ENCODE measurements at places on chromosomes 12 and 14.
A peak's percentile ranks its signal among the peaks of the same experiment; 100 is the strongest.

DNA sequence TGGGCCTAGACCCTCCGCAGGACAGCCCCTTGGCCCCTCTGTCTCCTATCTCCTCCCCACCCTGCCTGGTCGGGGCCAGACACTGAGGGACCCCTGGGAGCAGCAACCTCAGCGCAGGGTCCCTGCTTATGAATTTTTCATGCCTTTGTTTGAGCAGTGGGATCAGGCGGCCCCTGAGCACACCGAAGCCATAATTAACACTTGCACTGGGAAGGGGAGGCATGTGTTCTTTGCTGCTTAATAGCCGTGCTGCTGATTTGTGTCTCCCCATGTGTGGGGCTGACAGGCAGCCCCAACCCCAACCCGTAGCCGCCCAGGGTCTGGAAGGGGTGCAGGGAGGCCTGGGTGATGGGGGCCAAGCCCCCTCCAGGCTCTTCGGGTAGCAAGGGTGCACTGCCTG, 52.7 kb downstream of the FBRSL1 start:
- no peak for DNase-seq

DNA sequence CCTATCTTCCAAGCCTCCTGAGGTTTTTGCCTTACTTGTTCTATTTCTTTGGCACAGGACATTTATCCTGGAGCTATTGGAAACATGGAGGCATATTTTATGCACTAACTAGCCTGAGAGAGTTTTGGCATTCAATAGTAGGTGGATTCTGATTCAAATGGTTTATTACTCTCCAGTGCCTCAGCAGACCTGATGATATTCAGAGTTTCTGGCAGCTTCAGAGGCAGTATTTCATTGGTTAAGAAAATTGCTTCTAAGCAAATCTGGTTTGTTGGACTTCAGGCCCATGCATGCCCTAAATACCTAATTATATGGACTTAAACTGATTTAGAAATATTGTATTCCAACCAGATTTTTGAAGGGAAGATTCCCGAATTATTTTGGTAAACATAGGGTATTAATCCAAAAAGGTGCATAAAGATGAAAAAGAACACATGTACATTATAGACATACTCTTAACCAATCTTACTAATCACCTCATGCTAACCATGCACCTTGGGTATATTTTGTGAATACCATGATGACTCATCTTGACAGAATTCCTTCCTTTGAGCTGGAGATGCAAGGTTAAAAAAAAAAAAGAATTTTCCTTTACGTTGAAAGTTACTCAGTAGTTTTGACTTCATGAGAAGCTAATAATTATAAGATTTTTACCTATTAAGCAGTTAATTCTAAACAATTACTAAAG, 44.3 kb upstream of the KTN1 start:
- no peak for DNase-seq

DNA sequence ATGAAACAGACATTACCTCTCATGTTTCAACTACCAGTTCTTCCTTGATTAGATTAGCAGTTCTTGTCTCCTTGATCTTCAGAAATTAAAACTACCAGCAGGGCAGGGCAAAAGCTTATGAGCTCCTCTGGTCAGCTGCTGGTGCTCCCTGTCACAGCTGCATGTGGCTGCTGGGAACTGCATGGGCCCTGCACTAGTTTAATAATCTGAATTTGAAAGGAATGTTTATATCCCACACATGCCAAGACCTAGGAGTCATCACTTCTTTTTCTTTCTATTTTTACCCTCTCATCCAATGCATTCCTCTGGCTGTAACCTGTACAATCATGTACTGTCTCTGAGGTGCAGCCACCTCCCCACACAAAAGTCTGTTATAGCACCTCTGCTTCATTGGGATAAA, 73.9 kb downstream of the ARMH4 start:
- DNase-seq = no peak

DNA sequence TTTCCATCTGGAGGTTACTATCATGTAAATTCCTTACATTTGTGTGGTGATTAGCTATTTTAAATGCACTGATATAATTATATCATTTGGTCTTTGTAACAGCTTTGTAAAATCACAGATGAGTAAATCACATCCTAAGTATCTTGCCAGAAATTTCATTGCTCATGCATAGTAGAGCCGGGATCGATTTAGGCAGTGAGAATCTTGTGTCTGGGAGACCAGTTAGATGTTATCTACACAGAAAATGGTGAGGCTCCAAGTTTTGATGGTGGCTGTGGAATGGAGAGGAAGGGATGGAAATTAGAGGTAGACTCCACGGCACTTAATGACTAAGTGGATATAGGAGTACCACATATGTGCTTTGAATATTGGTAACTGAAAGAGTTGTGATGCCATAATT, 156.3 kb downstream of the MSRB3 start:
- no peak for DNase-seq

DNA sequence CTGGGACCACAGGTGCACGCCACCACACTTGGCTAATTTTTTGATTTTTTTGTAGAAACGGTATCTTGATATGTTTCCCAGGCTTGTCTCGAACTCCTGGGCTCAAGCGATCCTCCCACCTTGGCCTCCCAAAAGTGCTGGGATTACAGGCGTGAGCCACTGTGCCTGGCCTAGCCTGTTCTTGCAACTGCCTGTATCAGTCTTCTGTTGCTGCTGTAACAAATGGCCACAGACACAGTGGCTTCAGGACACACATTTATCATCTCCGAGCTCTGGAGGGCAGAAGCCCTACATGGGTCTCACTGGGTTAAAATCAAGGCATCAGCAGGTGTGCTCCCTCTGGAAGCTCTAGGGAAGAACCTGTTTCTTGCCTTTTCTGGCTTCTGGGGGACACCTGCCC, 79.9 kb upstream of the NCOR2 start:
- DNase-seq = no peak

- DNase-seq = no peak
These were observed 24.4 kb upstream of the DHRS4 start for GRCh38 chr14:23929136-23929535.

DNA sequence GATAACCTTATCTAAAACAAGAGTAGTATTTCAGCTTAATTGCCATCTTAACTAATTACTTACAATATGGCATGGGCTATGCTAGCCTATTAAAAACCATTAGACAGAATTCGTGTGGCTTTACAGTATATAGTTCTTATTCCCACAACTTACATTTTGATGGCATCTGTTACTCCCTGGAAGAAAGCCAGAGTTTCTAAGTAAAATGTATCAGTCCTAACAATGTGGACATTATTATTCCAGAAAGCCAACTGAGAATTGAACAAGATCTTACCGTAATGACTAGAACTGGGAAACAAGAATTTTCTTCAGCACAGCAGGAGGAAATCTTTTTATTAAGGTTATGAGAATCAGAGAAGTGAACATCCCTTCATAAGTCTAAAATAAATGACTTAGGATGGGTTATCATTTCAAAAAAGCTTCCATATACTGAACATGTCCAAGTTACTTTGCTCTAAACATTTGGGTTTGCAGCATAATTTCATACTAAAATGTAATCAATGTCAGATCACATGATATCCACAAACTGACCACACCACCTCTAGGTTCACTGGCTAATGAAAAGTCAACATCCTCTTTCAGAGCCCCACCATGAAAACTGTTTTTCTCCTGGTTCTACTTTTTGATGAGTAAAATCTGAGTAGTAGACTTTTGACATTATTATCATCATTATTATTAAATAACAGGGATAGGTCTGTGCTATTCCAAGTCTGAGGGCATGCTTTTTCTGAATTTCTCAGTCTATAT, 179.7 kb downstream of the SSPN start:
- no peak for DNase-seq

- DNase-seq = no peak
These were observed 92.4 kb downstream of the TPH2 start for GRCh38 chr12:72031066-72031465.

- no peak for DNase-seq
These were observed 12.7 kb downstream of the PROX2 start for GRCh38 chr14:74863274-74863673.

DNA sequence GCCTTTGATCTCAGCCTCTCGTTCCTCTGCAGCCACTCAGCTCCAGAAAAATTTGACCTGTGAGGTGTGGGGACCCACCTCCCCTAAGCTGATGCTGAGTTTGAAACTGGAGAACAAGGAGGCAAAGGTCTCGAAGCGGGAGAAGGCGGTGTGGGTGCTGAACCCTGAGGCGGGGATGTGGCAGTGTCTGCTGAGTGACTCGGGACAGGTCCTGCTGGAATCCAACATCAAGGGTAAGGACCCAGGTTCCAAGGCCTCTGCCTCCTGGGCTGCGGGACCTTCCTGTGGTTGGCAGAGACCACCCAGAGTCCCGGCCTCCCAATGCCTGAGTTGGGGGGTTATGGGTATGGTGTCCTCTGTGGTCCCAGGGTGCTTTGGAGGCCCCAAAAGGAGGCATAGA, 4.5 kb upstream of the GPR162 start:
- DNase-seq = no peak

- no peak for DNase-seq
These were observed 9.3 kb upstream of the RXYLT1 start for GRCh38 chr12:63770375-63770774.

- DNase-seq = no peak
These were observed 157.0 kb upstream of the LMNTD1 start for GRCh38 chr12:25710128-25710527.

DNA sequence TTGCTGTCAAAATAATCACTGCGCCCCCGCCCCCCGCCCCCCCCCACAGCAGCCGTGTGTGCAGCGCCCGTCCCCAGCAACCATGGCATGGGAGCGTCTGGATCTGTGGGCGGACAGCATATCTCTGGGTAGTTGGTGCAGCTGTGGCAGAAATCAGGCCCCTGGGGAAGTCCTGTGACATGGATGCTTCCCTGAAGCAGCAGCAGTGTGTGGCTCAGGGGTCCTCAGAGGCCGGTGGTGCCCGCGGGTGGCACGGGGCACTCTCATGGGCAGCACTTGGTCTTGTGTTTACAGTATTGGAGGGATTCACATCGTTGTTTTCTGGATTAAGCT, 19.2 kb downstream of the XRCC3 start:
- no peak for DNase-seq

DNA sequence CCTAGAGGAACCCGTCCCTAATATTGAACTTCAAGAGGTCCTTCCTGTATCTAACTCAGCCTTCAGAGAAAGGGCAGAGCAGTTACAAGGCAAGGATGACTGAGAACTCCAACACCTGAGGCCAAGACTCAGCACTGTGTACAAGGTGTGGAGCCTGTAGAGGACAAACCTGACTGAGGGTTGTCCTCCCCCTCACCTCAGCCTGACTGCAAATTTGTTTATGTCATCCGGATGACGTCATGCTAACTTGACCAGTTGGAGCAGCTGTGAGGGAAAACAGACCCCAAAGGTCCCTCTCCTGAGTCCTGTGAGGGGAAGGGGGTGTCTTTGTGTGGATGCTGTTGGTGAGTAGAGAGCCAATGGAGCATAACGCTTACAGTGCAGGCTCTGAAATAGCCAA, 4.3 kb downstream of the CRACR2A start:
- no peak for DNase-seq

DNA sequence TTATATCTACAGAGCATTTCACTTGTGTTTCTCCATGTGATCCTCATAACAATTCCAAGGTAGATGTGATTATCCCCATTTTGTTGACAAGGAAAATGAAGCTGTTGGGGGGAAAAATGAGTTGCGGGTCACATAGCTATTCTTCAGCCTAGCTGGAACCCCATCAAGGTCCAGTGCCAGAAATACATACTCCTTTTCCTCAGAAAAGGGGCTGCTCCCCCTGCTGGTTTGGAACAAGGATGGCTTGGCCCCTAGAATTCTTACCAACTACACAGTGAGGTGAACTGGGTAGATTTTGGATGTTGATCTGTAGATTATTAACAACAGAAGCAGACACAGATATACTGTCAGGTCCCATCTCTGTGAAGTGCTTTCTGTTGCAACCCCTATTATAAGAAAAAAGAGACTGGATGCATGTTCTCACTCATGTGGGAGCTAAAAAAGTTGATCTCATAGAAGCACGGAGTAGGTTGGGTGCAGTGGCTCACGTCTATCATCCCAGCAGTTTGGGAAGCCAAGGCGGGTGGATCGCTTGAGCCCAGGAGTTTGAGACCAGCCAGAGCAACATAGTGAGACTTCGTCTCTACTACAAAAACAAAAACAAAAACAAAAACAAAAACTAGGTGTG, 8.9 kb downstream of the IKZF4 start:
- peak; percentile 53 for DNase-seq

DNA sequence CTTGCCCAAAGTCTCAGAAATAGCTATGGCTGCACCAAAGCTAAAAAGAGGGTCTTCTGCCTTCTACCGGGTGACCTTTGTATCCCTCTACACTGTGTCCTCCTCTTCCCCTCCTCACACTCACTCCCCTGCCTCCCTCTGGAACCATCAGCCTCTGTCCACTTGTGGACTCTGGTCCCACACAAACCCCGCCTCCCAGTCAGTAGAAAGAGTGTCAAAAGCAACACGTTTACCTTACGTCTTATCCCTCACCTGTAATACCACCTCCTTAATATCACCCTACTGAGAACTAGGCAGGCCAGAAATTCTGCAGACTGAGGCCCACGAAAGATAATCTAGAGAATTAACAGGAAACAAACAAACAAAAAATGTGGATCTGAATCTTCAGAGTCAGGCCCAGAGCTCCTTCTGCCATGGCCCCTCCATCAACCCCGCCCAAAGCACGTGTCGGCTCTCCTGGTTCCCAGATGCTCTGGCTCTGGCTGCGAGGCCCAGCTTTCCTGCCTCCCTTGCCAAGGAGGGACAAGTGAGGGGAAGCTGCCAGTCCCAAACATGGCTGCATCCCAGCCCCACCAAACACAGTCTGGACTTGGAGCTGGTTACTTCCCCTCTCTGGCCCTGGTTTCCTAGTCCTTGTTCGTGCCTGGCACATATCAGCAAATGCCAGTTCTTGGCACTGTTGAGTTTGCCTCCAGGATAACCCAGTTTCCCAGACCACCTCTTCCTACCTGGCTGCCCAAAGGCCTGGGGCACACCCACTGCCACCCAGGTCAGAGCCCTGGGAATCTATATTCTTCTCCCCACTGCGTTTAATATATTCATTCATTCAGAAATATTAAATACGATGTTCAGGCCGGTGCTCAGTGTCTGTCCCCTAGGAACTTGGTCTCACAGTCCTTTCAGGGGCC, 2.7 kb downstream of the ACTN1 start:
- DNase-seq = no peak

GRCh38 chr12:41956353-41956752, 188.3 kb downstream of the GXYLT1 start:
- DNase-seq = no peak

DNA sequence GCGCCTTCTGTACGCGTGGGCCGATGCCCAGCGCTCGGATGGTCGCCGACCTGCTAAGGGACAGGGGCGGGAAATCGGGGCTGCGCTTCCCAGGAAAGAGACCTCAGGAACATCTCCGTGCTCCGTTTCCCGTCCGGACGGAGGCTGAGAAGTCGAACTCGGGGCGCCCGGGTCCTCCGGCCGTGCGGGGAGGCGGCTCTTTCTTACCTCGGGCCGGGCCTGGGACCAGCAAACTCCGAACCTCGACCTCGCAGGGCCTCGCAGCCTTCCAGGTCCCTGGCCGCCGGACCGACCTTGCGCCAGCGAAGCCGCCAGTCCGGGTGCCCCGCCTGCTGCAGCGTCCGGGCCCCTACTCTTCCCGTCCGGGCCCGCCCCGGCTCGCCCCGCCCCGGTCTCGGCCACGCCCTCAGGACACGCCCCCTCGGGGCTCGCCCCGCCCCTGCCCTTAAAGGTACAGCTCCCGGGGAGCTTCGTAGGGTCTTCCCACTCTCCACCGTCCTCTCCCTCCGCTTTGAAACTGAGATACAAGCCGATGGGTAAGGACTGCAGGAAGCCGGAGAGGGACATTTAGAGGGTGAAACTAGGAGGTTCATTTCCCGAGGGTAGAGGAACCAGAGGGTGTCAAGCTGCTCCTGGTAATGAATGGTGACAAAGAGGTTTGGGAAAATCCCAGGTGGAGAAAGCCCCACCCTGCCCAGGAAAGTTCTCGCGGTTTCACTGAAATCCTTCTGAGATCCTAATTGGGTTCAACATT, at the start of gene SLC8B1:
TSS of gene SLC8B1 (minus strand) at position 324 of the 754 bp plus-strand sequence. CDS start 2,231 bp downstream, outside the sequence.
- peak; percentile 75 for DNase-seq
